ENCODE measurements at places on chromosomes 2 and 18.

DNA sequence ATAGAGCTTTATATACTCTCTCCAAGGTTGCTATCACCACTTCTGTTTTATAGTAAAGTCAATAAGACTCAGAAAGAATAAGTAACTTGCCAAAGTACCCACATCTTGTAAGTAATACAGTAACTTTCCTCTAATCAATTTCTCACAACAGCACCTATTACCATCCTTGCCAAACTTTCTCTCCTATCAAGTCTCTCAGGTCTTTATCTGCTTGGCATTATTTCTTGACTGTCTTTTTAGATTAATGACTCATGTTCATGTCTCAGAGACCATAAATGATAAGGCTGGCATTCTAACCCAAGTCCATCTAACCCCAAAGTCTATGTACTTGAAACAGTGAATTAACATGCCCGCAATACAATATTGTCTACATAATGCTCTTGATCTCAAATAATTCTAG, 618.0 kb upstream of the ZEB2 start:
- no peaks in the 10 kb centered on the region for H3K36me3 ChIP-seq
- H3K27me3 ChIP-seq: no peaks in the 10 kb centered on the region
- H3K4me1 ChIP-seq: no peaks in the 10 kb centered on the region

DNA sequence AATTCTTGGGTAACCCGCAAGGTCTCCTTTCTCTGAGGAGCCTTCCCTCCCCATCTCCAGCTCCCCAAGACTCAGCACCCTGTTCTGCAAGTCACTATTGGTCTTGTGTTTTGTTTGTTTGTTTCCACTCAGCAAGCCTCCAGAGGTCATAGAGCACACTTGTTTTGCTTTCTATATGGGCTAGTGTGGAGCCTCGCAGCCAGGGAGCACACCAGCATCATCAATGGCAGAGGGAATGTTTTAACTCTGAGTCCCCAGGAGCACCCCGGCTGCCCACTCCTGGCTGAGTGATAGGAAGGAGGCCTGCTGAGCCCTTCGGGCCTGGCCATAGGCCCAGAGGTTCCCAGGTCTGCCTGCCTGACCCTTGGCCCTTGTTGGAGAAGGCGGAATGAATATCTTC, 36.6 kb downstream of the GLI2 start:
- no peaks in the 10 kb centered on the region for H3K36me3 ChIP-seq
- H3K4me1 ChIP-seq: no peaks in the 10 kb centered on the region
- H3K27me3 ChIP-seq: no peaks in the 10 kb centered on the region
- H3K27ac ChIP-seq: no peak overlapping the region
- no peak overlapping the region for H3K4me3 ChIP-seq

DNA sequence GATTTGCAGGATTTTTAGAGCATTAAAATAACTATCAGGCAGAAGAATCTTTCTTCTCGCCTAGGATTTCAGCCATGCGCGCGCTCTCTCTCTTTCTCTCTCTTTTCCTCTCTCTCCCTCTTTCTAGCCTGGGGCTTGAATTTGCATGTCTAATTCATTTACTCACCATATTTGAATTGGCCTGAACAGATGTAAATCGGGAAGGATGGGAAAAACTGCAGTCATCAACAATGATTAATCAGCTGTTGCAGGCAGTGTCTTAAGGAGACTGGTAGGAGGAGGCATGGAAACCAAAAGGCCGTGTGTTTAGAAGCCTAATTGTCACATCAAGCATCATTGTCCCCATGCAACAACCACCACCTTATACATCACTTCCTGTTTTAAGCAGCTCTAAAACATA, 137.0 kb downstream of the MEIS1 start:
- no peaks in the 10 kb centered on the region for H3K36me3 ChIP-seq
- H3K4me3 ChIP-seq: no peak overlapping the region
- no peak for DNase-seq
- H3K27me3 ChIP-seq: peaks cover 34% of the 10 kb centered on the region
- no peak overlapping the region for H3K27ac ChIP-seq

DNA sequence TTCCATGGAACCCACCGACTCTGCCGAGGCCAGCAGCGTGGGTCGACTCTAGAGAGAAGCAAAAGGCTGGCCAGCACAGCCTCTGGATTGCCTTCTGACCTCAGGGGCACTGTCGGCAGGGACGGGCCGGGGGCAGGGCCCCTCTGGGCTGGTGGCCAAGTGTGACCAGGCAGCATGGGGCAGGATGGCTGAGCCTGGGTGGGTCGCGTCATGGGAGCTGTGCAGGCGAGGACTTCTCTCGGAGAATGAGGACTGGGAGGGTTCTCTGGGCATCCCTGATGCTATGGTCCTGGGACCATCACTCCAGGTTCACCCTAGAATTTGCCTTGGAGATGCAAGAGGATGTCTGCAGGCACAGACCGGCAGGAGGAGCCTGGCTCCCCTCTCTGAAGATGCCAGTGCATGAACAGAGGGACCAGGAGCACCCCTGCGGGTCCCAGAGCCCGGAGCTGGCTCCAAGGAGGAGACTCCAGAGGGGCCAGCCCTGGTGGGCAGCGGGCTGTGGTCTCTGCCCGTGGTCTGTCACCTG, 289.2 kb downstream of the NDUFA10 start:
- no peak overlapping the region for H3K27ac ChIP-seq
- no peaks in the 10 kb centered on the region for H3K27me3 ChIP-seq
- H3K4me1 ChIP-seq: no peaks in the 10 kb centered on the region
- no peak overlapping the region for H3K4me3 ChIP-seq

DNA sequence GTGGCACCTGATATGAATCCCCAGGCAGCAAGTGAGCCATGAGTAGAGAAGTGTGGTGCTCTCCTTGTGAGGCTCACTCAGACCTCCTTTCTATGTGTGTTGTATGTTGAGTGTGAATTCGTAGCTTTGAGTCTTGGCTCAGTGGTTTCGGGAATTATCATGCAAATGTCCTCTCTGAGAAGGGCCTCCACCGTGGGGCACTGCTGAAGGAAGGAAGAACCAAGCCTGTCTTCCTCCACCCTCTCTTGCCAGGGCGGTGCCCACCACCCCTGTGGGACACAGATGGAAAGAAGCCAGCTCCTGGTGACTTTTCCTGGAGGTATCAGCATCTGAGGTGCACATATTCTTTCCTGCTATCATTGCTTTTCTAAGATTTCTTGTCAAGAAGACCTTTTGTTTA, 156.1 kb downstream of the MYT1L start:
- H3K4me3 ChIP-seq: no peak overlapping the region
- H3K27me3 ChIP-seq: peaks cover 7% of the 10 kb centered on the region
- no peaks in the 10 kb centered on the region for H3K36me3 ChIP-seq

DNA sequence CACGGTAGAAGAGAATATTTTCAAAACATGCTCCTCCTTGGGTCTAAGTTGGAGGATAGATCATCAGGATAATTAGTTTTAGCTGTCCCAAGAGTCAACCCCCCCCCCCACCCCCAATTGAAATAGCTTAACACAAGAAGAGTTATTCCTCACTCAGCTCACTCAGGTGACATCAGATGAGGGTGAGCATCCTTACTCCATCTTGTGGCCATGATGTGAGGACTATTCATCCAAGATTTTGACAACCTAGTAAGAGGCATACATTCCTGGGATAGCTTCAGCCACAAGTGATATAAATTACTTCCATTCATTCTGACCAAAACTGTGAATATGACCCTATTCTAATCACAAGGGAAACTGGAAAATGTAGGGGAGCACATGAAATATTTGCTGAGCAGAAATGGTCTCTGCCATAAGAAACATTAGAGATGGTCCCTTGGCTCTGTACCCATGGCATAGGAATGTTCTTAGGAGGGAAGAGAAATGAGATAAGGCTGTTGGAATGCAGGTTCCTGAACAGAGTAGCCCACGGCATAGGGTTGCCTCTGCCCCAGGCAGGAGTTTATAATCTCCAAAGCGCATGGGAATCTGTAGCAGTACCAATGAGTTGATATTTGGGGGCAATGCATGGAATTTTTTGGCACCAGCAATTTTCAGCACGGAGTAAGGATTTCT, 257.2 kb downstream of the CYRIA start:
- no peaks in the 10 kb centered on the region for H3K36me3 ChIP-seq
- no peaks in the 10 kb centered on the region for H3K4me1 ChIP-seq
- no peaks in the 10 kb centered on the region for H3K27me3 ChIP-seq
- no peak for DNase-seq
- no peak overlapping the region for H3K27ac ChIP-seq
- H3K4me3 ChIP-seq: no peak overlapping the region

GRCh38 chr2:8643250-8643995, 38.4 kb upstream of the ID2 start:
- no peak for DNase-seq
- H3K27ac ChIP-seq: no peak overlapping the region
- H3K4me3 ChIP-seq: no peak overlapping the region
- H3K36me3 ChIP-seq: no peaks in the 10 kb centered on the region

GRCh38 chr18:44709307-44710126, 28.8 kb downstream of the SETBP1 start:
- no peaks in the 10 kb centered on the region for H3K36me3 ChIP-seq
- H3K4me3 ChIP-seq: no peak overlapping the region
- H3K27ac ChIP-seq: no peak overlapping the region
- no peaks in the 10 kb centered on the region for H3K27me3 ChIP-seq
- H3K4me1 ChIP-seq: peaks cover 8% of the 10 kb centered on the region

DNA sequence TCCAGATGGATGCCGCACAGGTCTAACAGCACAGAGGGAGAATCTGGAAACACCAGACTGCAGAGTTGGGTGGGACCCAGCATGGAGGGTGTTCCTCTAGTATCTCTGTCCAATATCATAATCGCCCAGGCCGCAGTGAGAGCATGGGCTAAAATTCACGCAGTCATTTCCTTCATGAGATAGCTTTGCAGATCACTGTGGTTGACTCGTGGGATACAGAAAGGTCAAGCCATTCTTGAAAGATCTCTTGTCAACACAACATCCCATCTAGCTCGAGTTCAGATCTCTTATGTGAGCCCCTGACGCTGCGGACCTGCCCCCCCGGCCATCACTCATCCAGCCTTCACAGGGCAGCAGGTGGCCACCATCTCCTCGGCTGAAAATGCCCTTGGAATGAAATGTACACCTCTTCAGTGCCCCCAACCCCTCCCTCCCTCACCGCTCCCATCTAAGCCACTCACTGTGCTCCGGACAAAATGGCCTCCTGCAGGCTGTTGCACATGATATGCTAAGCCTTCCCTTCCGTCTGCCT, 45.9 kb downstream of the FOSL2 start:
- no peaks in the 10 kb centered on the region for H3K4me1 ChIP-seq
- H3K4me3 ChIP-seq: no peak overlapping the region
- no peaks in the 10 kb centered on the region for H3K36me3 ChIP-seq
- H3K27me3 ChIP-seq: no peaks in the 10 kb centered on the region
- DNase-seq: no peak

Data from upper lobe of right lung (tissue), 1 donor.